ENCODE measurements at places on chromosomes 6 and 20.

GRCh38 chr6:14273191-14273590 is 155.6 kb downstream of the CD83 start:
- no peak for DNase-seq

- no peak for DNase-seq
Observed at GRCh38 chr6:157036245-157036711, 259.1 kb downstream of the ARID1B start.

GRCh38 chr20:9236458-9236857 is 167.6 kb downstream of the PLCB4 start:
- DNase-seq = no peak

DNA sequence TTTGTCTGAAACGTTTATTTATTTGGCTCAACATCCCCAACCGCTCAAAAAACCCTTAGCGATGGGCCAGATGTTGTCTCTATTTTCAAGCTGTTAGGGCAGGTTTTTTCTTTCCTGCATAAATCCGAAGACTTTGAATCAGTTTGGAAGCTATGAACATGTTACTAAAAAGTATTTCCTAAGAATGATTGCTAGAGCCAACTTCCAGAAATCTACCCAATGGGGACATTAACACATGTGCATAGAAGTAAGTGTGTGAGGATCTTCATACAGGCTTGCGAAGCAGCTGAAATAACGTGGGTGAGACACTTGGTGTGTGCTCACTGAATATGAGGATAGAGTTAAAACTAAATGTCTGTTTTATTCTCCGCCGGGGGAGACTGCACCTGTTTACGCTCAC is 106.8 kb downstream of the BCAS1 start:
- DNase-seq = no peak

- DNase-seq = no peak
Observed at GRCh38 chr6:75204959-75205775, 686 bp downstream of the COL12A1 start.

DNA sequence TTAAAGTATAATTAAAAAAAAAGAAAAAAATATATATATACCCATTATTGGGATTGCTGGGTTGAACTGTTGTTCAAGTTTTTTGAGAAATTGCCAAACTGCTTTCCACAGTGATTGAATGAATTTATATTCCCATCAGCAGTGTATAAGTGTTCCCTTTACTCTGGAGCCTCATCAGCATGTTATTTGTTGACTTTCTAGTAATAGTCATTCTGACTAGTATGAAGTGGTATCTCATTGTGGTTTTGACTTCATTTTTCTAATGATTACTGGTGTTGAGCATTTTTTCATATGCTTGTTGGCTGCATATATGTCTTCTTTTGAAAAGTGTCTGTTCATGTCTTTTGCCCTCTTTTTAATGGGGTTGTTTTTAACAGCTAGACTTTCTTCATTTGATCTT is 1260.8 kb upstream of the GJE1 start:
- no peak for DNase-seq

- no peak for DNase-seq
Observed at GRCh38 chr6:156351346-156351966, 425.7 kb upstream of the ARID1B start.

DNA sequence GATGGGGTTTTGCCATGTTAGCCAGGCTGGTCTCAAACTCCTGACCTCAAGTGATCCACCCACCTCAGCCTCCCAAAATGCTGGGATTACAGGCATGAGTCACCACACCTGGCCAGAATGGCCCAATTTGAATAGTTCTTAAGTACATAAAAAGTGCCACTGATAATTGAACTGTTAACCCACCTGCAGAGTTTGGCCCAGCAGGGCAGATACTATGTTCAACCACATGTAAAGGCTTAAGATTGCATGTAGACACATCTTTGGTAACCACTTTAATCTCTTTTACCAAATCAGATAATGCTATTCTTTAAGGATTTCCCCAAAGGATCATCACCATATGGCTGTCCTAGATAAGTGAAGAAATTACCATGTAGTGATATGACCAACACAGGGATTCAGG is 21.3 kb upstream of the SGK1 start:
- no peak for DNase-seq

DNA sequence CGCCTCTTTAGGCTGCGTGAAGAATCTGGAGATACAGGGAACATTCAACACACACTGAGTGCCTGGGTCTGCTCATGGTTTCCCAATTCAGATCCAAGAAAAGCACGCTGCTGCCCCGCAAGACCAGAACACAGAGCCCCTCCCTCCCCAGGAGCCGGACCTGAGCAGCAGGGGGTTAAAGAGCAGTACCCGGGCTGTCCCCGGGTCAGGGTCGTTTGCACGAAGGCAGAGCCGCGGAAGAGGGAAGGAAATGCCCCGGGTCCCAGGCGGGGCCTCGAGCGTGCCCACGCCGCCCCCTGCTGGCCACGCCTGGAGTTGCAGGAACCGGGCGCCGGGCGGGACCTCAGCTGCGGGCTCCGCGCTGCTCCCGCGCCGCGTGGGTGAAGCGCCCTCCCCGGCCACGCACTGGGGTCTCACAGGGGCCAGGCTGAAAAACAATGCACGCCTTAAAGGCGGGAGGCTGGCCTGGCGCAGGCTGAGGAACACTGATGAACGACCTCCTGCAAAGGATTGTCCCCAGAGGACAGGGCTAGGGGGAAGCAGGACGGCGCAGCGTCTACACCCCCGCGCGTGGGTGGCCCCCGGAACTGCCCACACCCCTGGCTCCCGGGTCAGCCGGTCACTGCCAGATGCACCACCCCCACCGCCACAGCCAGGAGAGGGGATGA is 48.9 kb downstream of the ANKRD60 start:
- peak; percentile 21 for DNase-seq

DNA sequence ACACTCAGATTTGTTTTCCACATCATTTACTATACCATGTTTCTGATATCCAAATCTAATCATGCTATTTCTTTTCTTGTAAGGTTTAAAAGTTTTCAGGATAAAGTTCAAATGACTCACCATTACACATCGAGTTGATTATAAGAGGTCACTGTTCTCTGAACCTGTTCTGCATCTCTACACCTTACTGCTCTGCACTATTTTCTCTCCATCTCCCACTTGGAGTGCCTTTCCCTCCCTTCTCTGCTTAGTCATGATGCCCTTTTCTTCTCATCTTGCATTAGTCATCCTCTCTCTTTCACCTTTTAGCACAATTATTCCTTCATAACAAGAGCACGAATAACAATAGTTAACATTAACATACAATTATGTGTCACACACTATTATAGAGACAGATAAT is 37.5 kb upstream of the FUT9 start:
- DNase-seq = no peak

GRCh38 chr20:57870597-57871236 is 160.9 kb upstream of the PMEPA1 start:
- no peak for DNase-seq

GRCh38 chr6:13742961-13743735 is 31.5 kb upstream of the RANBP9 start:
- DNase-seq = no peak

- DNase-seq = peak; percentile 74
Observed at GRCh38 chr6:137309078-137309762, 90.0 kb upstream of the IFNGR1 start.

DNA sequence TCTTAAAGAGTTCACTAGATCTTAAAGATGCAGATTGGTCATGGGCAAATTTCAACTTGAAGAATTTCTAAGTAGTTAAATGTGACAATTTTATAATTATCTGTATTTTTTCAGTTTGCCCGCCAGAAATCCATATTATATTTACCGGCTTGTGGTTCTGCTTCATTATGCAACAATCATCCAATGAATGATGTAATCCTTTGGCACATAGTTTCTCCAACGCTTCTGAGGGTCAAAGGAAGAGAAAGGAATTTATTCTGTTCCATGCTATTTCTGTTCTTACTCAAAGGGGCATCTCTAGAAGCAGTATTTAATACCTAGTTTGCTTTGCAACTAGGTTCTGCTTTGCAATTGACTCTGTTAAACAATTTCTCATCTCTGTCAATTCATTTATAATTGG is 359.3 kb upstream of the PLCB4 start:
- no peak for DNase-seq

DNA sequence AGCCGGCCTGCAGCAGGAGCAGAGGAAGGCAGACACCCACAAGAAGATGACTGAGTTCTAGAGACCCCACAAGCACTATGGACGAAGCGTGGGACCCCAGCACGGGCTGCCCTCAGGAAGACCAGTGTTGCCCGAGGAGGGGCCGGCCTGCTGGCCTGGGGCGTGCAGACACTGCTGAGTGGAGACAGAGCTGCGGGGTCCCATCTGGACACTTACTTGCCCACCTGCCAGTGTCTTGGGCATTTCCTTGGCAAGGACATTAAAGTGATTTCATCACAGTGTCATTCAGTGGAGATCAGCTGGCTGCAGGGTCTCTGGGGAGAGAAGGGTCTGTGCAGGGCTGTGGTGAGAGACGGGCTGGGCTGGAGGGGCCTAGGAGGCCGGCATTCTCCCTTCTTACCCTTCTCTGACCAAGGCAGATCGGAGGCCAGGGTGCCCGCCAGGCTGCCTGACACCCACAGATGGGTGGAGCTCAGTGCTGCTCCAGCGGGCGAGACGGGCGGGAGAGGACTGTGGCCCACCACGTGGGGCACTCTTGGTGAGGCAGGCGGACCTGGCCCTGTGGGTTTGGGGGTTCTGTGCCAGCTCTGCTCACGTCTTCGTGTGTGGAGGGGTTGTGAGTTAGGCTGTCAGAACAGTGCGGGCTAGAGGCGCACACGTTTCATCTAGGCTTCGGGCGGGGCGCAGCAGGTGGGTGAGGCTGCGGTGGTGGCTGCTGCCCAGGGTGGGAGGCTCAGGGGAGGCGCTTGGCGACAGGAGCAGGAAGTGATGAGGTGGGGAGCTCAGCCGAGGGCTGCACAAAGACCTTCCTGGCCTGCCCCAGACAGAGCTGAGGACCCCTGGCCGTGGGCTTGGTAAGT is at the start of gene LIME1:
Gene LIME1, plus strand, starts transcription at position 806 of the 860 bp plus-strand sequence. CDS start 886 bp downstream, outside the sequence.
- no peak for DNase-seq

DNA sequence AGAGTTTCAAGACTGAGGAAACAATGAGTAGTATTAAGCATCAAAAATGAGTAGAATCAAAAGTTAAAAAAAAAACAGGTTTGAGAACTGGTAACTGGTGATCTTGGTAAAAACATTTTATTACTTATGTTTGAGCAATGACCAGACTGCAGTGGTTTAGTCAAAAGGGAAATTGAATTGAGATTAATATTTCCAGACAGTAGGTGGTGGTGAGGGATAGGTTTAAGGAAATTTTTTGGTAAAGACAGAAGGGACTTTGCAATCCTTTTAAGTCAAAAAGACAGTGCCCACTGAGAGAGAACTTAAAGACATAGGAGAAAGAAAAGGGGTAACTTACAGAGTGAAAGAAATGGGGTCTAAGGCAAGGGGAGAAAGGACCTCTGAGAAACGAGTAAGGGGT is 156.9 kb downstream of the ASCC3 start:
- no peak for DNase-seq

DNA sequence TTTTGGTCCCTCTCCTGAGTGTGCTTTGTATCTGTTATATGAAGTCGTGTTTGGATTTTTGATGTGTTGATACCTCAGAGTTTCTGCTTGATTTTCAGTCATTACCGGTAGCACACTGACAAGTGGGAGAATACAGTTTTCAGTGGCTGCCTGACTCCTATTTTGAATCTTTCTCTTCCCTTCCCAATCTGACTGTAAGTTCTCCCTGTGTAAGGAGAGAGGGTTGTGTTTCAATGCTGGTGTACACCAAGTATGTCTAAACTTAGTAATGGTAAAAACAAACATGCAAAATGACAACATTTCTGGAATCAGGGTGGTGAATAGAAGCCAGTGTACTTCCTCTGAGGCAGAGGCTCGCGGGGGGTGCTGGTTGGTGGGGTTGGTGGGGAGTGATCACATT is 103.4 kb downstream of the HIVEP1 start:
- DNase-seq = no peak

DNA sequence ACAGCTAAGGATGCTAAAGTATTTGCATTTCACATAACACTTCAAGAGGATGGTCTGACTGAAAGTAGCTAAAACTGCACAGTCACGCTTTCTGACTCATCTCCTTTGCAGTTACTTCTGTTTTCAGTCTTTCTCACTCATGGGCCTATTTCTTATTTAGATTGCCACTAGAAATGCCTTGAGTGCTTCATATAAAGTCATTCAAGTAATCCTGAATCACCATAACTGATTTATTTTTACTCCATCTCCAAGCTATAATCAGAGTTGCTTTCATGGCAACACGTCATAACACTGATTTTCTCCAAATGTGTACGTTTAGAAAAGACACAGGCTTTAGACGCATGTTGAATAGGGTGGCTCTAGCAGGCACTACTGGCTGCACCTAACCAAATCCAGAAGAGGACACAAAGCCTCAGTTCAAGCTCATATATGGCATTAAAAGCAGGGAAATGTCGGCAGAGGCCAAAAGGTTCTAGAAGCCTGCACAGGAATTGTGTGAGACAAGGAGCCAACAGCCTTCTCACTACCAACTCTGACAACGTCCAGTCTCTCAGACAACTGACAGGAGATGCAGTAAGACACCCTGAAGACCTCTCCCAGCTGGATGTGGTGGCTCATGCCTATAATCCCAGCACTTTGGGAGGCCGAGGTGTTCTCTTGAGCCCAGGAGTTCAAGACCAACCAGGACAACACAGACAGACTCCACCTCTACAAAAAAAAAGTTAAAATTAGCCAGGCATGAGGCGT is 64.1 kb upstream of the BEND6 start:
- DNase-seq = no peak

DNA sequence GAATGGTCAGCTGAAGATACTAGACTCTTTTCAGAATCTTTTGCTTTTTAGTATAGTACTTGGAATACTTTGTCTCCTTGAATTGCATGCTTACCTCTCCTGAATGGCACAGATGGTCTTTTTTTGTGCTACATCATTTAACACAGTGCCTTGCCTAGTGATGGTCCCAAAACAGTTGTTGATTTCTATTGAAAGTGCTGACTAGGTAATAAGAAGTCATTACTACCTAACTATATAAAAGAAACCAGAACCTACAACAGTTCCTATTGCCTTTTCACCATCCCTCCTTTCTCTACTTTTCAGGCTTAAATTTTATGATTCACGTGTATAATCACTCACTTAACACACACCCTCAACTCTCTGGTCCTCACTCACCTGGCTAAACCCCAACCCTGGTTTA is 64.6 kb upstream of the PRND start:
- DNase-seq = no peak

GRCh38 chr6:155313602-155314091 is 637 bp downstream of the TFB1M start:
- DNase-seq = peak; percentile 54

- DNase-seq = no peak
Observed at GRCh38 chr20:57491373-57491772, 33.6 kb downstream of the CTCFL start.

- no peak for DNase-seq
Observed at GRCh38 chr20:50534567-50534966, 24.4 kb downstream of the PTPN1 start.

Measured in NCI-H1105 treated with DMSO at 0.1 percent for 48 hours (cell line).